A549 (cell line): ENCODE measurements at places on chromosomes 2 and 18.
A peak's percentile ranks its signal among the peaks of the same experiment; 100 is the strongest.

GRCh38 chr2:20959252-20959651, 84.6 kb downstream of the APOB start:
- no peak for DNase-seq

DNA sequence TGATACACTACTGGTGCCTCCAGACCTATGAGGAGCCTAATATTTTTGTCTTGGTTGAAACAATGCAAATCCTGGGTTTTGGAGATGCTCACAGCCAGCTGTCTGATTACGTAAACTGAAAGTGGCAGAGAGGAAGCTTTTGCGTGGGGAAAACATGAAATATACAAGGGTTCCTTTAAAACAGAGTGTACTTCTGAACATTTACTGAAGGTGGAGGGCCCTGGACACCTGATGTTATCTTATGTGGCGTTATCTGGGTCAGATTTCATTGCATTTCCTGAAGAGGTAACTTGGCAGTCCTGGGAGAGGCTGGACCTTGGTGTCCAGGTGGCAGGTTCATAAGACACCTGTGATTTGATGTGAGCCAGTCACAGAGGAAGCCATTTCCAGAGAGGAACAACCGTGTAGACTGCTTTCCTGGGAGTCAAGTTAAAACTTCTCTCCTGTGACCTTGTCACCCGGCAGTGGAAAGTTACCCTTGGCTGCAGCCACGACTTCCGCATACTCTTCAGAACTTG, 105.0 kb downstream of the NEDD4L start:
- no peak for DNase-seq

DNA sequence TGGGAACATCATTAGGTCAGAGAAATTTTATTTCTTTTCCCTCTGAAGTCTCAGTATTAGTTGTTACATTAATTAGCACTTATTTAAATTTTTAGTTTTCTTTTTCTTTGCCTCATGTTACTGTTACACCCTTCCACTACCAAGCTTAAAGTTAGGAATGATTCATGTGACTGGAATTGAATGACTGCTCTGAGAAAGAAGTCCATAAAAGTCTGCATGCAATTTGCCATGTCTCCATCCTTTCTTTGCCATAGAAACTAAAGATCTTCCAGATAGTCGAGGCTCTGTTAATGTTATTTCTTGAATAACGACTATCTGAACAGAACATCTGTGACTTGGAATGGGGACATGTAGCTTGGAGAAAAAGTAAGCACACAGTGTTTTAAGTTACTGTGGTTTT, 1269.8 kb upstream of the PIK3C3 start:
- no peak for DNase-seq

DNA sequence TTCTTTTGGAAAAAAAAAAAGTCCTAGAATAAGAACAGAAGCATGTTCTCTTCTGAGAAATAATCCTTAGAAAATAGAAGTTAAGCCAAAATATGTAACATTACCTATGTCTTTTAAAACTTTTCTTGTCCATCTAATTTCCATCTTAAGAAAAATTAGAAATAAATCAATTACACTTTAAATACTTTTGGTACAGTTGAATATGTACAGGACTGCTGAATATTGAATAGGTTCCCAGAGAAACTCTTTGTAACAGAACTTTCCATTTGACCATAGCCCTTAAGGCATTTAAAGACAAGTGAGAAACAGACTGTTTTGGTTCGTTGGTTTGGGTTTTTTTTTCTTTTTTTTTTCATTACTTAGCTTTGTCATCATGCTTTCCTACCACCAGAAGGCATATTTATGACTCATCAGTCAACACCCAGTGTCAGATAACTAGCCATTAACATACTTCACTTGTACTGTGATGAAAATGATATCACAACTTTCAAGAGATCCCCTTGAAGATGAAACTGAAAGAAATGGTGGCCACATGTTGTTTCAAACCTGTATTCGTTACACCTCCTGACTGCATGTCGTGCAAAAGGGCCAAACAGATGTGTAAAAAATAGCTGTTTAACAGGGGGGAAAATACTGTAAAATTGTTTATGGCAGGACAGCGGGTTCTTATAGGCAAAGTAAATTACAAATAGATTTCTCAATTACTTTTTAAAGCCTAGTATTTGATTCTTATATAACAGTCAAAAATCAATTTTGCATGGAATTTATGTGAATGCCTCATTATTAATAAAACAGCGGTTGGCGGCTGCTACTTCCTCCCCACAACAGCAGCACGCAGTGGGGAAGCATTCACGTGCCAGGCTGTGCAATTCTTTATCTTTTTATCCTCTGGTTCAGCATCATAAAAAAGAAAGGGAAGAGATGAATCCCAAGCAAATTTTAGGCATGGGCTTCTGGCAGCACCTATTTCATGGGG, 280.7 kb upstream of the HNRNPA3 start:
- DNase-seq = peak; percentile 29

GRCh38 chr18:2310886-2311285, 260.4 kb downstream of the METTL4 start:
- DNase-seq = no peak

DNA sequence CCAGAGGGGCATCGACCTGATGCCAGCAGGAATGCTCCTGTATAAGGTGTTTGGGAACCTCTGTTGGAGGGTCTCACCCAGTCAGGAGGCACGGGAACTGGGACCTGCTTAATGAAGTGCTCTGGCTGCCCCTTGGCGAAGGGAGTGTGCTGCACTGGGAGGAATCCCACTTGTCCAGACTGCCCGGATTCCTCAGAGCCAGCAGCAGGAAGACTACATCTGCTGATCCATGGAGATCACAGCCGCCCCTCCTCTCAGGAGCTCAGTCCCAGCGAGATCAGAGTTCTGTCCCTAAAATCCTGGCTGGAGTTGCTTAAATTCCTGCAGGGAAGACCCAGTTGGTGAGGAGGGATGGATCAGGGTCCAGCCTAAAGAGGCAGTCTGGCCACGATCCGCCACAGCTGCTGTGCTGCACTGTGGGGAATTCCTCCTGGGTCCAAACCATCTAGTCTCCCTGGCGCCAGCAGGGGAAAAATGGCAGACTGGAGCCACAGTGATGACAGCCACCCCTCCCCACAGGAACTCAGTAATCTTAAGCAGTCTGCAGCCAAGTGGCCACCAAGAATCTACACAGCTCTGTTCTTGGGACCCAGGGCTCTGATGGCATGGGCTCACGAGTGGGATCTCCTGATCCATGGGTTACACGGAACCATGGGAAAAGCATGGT, 76.5 kb upstream of the NRP2 start:
- DNase-seq = no peak

DNA sequence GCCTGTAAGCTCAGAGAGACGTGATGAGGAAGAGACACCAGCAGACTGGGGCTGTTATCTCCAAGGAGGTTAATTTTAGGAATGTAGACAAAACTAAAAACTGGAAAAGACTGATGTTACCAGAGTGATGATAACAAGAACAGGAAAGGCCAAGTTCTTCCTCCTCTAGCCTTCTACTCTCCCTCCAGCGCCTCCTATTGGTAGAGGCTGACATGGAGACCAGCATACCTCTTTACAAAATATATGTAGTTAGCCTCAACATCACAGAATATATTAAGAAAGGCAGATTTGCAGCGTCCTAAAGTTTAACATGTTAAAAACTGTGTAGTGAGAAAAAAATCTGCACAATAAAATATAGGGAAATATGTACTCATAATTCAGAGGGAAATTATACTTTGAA, 66.0 kb downstream of the TCF4 start:
- DNase-seq = peak; percentile 14

DNA sequence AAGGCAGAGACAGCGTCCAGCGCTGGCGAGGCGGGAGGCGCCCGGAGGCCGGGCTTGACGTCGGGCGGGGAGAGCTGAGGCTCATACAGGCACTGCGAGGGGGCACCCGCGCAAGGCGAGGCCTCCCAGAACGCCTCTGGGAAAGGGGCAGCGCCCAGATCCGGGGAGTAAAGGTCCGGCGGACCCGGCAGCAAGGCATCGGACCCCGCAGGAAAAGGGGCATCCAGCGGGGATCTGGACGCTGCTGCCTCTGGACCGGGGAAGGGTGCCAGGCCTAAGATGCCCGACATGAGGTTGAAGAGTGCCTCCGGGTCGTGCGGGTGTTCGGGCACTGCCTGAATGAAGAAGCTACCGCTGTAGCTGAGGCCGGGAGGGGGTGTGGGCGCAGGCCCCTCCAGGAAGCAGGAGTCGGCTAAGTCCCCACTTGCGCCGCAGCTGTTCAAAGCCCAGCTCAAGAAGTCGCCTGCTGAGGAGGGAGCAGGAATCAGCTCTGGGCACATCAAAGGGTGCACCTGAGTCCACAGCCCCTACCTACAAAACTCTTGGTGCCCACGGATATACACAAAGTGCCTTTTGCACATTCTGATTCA, 937 bp downstream of the EGR4 start:
- DNase-seq = no peak

- DNase-seq = no peak
Measured at GRCh38 chr18:22827216-22827615, 105.9 kb upstream of the RBBP8 start.

DNA sequence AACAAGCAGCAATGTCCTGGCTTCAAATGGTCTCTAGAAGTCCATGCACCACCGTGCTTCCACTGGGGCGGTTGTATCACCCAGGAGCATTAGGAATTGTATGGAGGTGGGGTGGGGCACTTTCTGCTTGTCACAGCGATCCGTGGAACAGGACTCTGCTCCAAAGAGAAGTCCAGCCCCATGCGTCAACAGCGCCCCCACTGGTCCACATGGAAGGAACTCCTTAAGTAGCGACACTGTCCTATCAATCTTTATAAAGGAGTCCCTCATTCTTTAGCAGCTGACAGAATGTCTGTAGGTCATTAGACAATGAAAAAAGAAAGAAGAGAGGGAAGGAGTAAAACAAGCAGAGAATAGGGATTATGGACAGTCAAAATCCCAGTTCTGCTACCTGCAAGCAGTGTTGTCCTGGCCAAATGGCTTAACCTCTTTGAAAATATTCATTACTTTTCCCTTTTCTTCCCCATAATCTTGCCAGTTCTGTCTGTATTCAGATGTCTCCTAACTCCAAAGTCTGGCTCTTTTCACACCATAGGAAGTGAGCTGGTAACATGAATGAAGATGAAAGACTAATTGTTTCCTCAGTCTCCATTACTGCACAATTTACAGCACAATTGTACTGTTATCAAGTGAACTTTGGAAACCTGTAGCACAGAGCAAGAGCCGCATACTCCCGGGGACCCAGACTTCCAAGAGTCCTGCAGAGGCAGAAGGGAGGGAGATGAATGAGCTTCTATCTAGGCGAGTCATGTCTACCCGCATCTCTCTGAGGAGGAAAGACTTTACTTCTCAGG, 9.9 kb downstream of the NFE2L2 start:
- no peak for DNase-seq

GRCh38 chr2:48587560-48587959, 30.1 kb upstream of the GTF2A1L start:
- no peak for DNase-seq

- no peak for DNase-seq
Measured at GRCh38 chr2:222707102-222707688, 35.7 kb downstream of the MOGAT1 start.

DNA sequence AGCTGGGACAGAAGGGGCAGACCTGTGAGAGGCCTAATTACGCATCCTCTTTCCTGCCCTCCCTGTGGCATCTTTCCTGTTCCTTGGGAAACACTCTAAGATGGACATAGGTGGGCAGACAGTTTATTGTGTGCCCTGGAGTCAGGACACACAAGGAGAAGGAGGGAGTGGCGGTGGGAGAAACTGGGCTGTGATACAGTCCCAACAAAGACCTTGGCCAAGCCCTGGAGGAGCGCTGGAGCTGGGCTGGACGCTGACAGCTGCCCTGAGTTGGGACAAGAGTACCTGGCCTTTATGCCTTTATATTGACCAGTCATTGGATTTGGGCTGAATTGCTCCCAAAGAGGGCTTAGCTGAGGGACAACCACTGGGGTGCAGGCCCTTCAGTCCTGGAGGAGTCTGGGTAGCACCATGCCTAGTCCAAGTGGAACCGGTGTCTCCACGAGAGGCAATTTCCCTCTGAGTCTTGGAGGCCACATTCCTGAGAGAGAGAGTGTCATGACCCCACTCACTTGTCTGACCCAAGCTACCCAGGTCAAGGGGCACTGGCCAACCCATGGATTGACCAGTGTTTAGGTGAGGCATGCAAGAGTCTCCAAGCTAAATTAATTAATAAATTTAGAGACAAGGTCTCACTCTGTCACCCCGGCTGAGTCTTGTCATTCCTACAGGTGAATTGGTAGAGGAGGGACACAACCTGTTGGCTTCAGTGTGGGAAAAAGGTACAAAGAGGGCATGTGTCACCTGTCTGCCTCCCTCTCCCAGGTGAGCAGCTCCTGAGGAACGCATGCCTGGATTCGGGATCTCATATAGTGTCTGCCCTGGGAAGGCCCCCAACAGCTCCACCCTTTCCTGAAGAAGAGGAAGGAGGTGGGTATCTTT, 107.1 kb upstream of the ST3GAL5 start:
- DNase-seq = no peak

DNA sequence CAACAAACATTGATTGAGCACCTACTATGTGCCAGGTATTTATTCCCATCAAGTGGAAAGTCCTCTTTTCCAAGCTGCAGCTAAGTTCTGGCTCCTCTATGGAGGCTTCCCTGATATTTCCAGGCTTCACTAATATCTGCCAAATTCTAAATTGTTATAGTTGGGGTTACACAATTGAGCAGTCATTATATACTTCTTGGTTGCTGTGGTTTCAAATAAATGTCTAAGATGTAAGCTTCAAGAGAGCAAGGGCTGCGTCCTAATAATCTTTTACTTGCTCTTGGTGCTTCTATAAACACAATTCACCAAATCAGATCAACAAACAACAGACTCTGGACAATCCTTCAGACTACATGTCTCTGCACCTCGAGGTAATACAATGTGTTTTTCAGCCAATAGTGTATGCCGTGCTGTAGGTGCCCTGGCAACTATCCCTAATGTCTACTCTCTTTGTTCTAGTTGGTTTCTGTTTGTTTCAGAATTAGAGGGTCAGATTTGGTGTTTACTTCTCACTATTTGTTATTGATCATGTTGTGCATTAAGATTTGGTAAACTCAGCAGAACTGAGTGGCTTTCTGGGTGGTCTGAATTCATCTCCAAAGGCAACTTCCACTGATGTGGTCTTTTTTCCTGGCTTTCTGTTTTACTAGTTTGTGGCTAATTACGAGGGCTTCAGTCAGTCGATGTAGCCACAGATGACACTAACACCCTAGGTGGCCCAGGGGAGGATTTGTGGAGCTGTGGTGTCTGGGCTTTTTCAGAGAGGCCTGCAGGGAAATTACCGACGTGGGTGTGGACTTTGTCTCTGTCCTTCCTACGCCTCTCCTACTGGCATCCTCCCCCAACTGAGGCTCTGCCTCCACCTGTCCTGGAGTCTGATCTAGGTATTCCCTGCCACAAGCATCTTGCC, 50.4 kb downstream of the CDCA7 start:
- no peak for DNase-seq

GRCh38 chr2:207688597-207688996, 22.8 kb upstream of the CCNYL1 start:
- no peak for DNase-seq

GRCh38 chr18:70956554-70956953, 667.7 kb downstream of the SOCS6 start:
- DNase-seq = no peak

DNA sequence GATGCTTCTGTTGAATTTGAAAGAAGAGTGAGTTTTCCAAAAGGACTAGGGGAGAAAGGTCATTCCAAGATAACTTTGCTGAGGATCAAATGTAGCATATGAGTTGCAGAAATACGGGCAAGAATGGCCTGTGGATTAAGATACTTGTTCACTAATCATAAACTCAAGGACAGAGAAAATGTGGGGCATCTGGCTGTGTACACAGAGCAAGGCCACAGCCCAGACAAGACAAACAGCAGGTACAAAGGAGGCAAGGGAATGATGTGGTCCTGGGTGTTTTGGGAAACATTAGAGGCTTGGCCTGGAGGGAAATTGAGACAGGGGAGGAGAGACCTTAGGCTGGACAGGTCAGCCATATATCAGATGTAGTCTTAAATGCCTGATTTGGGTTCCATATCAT, 254.8 kb downstream of the TTC32 start:
- no peak for DNase-seq
